ENCODE measurements at places on chromosomes 11 and 22.

- DNase-seq, result no peak
Measured at GRCh38 chr11:133235381-133235780, 296.9 kb downstream of the OPCML start.

- no peak for DNase-seq
Measured at GRCh38 chr11:82539669-82540068, 194.0 kb downstream of the FAM181B start.

DNA sequence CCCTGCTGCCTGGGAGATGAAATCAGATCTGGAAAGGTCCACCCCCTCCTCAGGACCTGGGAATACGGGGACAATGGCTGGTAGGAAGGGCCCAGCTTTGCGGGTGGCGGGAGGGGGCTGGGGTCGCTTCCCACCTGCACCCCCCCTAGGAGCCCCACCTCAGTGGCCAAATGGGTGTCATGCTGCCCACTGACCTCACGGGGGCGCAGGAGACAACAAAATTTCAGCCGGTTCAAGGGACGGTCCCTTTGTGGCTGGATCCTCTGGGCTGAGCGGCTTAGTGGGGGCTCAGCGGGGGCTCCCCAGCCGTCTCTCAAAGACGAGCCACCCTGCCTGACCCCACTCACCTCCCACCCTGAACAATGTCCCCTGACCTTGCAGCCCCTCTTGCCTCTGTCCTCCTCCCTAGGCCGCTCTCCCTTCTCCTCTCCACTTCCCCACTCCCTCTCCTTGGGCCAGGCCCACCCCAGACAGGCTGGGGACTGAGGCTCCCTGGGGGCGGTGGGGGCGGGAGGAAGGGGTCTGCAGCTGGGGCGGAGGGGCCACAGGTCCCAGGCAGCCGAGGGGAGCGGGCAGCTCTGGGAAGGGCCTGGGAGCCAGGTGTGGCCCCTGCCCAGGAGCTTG is 39.3 kb upstream of the H19 start:
- DNase-seq, result no peak

DNA sequence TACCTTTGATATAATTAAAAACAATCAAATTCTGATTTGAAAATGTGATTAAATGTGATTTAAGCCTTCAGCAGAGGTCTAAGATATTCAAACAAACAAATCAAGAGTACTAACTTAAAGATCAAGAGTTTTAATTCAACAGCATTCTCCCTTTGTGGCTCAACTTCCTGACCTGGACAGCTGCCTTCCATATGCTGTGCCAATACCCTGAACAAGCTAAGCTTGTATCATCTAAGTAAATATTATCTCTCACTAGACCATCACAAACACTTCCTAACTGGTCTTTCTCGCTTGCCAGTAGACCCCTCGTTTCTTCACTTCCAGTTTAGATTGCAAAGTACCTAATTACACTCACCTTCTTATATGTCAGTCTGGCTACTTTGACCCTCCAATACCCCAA is 35.9 kb upstream of the P4HA3 start:
- DNase-seq, result no peak

DNA sequence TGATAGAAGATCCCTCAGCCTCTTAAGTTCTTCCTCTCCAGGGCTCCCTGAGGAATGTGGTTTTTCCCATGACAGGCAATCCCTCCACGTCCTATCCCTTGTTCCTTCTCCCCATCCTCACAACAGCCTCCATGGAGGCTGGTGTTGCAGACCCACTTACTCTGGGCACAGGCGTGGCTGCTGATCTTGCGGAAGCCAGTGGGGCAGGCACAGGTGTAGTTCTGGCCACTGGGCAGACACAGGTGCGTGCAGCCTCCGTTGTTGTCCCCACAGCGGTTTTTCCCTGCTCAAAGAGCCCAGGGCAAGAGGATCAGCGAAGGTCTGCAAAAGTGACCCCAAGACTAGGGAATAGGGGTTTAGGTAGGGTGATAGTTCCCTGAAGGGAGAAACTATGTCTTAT is 29.1 kb downstream of the LRP4 start:
- DNase-seq, result no peak

DNA sequence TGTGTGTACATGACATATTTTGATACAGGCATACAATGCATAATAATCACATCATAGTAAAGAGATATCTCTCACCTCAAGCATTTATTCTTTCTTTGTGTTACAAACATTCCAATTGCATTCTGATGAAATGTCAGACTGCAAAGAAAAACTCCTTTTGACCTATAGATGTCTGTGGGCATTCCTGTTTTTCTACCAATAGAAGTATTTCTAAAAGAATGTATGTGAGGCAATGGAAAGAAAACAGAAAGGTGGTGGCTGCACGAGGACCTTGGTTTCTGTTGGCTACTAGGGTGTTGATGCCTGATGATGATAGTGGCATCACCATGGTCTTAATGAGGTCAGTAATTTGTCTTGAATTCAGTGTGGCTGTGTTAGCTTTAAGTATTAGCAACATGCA is 137.0 kb upstream of the ANO3 start:
- DNase-seq, result no peak

DNA sequence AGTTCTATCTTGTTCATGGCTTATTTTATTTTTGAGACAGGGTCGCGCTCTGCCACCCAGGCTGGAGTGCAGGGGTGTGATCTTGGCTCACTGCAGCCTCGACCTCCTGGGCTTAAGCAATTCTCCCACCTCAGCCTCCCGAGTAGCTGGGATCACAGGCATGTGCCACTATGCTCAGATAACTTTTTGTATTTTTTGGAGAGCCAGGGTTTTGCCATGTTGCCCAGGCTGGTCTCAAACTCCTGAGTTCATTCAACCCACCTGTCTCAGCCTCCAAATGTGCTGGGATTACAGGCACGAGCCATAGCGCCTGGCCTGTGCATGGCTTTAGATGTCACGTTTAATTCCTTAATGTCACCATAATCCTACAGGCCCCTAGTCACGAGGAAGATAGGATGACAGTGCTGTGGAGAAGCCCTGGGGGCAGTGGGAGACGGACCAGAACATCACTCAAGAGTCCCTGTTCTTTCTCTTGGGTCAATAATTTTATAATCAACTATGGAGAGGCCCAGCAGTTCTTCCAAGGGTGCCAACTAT is 99.5 kb downstream of the RDX start:
- no peak for DNase-seq

DNA sequence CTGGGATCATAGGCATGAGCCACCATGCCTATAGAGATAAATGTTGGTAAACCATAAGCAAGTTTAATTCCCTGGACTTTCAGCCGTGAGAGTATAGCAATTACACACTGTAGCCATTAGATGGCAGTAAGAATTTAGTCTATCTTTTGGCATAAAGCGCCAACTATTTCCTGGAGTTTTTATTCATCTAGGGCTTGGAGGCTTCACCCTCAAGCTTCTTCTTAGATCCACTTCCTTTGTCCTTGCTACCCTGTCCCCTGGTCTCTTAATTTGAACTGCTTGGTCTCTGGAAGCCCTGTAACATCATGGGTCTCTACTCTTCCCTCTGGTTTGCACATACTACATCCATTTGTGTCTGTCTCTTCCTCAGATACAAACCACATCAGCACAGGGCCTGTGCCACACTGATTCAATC is 38.2 kb downstream of the OR10A6 start:
- no peak for DNase-seq

GRCh38 chr11:17564687-17565042 is 17.6 kb downstream of the OTOG start:
- no peak for DNase-seq

DNA sequence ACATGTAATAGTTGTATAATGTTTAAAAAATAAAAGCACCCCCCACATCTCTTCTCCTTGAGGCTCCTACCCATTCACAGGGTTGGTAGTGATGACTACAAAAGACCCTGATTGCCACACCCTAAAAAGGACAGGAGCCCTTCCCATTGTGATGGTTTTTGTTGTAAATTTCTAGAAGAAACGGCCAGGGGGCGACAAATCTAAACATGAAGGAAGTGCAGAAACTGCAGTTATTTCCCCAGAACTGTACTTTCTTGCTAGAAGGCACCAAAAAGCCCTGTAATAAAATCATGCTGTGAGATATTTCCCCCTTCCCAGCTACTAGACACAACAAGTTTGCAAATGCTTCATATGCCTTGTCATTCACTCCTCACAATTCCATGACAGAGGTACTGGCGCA is 10.8 kb downstream of the PRR5L start:
- DNase-seq, result no peak

DNA sequence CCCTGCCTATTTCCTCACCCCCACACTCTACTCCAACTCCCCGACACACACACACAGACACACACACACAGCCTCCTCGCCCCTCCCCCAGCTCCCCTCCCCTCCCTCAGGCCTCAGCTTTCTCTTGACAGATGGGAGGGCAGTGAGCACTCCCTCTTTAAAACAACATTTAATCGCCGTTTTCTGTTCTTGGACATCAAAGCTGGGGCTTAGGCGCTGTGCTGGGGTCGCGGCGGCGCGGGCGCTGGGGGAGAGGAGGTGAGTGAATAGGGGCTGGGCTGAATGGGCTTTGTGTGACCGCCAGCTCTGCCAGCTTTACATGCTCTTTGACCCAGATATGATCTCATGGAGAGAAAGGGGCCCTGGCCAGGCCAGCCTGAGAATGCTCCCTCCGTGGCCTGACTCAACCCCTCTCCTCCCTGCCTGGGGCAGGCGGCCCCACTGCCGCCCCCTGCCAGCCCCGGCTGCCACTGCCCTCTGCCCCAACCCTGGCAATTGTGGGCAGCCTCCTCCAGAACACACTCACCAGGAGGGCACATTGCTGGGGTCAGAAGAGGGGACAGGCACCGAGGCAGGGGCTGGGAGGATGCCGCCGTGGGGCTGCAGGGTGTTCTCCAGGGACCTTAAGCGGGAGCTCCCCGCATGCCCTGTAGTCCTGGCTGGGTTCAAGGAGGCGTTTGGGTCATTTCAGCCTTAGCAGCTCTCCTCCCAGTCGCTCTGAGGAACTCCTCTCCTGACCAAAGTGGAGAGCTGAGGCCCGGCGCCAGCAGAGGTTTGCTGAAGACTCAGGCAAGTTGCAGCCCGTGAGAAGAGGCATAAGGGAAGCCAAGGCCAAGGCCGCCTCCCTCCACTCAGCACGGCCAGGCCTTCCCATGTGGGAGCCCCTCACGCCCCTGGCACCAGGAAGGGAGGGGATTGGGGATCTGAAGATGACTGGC is 38.3 kb upstream of the NNMT start:
- DNase-seq, result no peak

- no peak for DNase-seq
Measured at GRCh38 chr22:22786301-22787115, 101.1 kb upstream of the IGLL5 start.

DNA sequence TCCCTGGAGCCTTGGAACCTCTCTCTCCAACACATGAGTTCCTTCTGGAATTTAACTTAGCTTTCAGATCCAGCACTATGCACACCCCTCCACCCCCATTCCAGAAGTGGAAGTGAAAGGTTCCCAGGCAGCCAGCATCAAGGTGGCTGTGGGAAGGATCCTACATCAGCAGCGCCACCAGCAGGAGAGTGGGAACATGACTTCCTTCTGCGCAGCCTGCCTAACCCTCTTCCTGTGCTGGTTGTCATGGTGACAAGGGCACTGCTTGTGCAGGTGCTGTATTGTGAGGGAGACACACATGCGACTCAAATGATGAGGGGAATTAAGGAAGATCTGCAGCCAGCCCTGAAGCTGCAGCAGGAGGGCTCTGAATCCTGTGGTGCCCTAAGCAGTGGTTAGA is 904.5 kb upstream of the API5 start:
- DNase-seq, result no peak

DNA sequence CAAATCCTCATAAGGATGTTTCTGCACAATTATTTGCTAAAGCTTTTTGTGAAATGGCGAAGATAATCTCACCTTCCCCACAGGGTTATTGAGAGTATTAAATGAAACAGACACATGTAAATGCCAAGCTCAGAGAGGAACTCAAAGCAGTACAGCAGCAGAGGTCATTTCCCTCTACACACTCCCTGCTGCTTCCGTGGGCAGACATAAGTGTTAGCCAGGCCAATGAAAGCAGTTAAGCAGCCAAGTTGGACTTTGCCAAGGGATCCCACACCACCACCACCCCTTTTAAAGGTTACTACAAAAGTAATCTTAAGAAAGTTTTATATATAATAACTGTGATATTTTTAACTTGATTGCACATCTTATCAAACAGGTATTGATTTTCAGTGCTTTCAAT is 4.0 kb upstream of the FAM111A start:
- DNase-seq, result no peak

GRCh38 chr11:37371346-37371970 is 773.4 kb upstream of the RAG2 start:
- DNase-seq, result no peak
